ENCODE measurements at places on chromosomes 16 and 17.

GRCh38 chr16:28320023-28320561, 27.8 kb downstream of the SBK1 start:
- no peak for DNase-seq

DNA sequence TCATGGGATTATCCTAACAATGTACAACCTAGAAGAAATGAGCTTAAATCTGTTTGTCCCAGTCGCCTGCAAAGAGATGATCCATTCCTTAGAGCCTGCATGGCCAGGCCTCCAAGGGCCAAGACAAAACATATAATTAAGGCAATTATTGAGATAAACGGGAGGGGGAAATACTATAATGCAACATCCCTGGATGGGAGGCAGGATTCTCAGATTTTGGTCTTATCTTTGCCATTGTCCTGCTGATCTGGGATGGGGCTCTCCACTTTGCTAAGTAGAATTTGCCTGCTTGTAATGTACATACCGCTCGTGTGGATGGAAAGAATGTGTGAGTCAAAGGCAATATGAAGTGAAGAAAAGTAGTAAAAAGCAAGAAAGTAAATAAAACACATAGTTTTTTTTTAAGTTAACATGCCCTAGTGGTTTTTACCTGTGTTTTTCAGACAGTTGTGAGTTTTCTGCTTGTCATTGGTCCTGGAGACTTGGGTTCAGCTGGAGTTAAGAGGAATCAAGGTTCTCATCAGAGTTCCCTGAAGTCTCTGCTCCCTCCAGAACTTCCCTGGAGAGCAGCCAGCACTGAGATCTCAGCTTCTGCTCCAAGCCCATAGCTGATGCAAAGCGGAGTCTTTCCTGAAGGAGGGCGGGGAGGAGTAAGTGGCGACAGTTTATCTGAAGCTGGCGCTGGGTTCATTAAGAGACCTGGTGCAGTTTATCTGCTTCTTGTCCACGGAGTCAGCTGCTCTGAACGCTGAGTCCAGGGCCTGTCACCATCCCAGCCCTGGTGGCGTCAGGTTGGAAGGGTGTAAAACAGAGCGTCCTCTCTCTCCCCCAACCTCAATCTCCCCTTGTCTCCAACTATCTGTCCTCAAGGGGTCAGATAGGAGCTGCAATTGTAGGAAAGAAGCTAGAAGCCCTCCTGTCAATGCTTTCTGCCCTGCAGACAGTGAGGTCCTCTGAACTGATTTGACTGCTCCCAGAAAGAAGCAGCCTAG, 30.1 kb downstream of the HOXB1 start:
- no peak for DNase-seq

DNA sequence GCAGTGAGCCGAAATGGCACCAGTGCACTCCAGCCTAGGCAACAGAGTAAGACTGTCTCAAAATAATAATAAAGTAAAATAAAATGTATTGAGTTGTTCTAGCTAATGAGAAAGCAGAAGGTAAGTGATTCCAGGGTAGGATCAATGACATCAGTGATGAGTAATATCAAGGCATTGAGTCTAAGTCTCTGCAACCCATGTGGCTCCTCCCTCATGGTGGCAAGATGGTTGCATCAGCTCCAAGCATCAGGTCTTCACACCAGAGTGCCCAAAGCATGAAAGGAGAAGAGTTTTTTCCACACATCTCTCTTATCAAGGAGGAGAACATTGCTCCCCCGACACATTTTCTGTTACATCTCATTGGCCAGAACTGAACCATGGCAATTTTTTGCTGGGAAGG, 34.8 kb upstream of the GAS7 start:
- DNase-seq = no peak

- DNase-seq = peak; percentile 20
These were observed 50.5 kb upstream of the HAPSTR1 start for GRCh38 chr16:9040800-9041412.

All from spinal cord (tissue), 10 donors.